ENCODE measurements at places on chromosomes 7 and 10. TPM values are rescaled to one million over a fixed set of nuclear protein-coding genes. Genes with fewer than 3 reads are reported as not detected.

GRCh38 chr10:131094527-131095312 lies 216.8 kb downstream of the TCERG1L start:
- no peak for DNase-seq

DNA sequence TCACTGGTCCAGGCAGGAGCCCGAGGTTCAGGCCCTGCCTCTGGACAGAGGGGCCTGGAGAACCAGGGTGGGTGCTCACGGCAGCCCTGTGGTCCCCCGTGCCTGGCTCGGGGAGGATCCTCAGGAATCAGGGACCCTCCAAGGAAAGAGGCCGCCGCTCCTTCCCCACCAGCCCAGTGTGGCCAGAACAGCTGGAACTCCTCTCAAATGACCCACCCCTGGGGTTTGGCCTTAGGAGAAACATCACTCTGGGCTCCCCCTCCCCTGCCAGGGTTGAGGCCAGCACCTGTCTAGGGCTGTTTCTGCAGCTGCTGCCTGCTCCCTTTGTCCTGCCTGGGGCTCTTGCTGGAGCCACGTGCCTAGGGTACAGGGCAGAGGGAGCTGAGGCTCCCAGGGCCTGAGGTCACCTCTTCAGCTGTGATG lies 161.0 kb downstream of the RNF216 start:
- peak; percentile 100 for DNase-seq

GRCh38 chr7:136009488-136010079 lies 32.4 kb upstream of the MTPN start:
- peak; percentile 75 for DNase-seq

DNA sequence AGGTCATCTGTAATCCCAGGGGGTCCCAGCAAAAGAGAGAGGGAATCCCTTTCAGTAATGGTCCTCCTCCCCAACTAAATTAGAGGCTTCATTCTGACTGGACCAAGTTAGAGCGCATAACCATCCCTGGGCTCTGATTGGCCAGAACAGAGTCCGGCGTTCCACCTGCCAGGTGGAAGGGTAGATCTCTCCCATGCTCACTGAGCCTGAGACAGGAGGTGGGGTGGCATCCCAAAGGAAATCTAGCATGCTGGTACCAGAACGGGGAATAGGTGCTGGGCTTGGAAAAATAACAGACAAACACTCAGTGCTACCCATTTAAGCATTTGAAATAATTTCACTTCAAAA lies 21.0 kb upstream of the TSPAN33 start:
- DNase-seq: no peak

GRCh38 chr7:111223802-111224253 lies 132.9 kb downstream of the LRRN3 start:
- DNase-seq: no peak

DNA sequence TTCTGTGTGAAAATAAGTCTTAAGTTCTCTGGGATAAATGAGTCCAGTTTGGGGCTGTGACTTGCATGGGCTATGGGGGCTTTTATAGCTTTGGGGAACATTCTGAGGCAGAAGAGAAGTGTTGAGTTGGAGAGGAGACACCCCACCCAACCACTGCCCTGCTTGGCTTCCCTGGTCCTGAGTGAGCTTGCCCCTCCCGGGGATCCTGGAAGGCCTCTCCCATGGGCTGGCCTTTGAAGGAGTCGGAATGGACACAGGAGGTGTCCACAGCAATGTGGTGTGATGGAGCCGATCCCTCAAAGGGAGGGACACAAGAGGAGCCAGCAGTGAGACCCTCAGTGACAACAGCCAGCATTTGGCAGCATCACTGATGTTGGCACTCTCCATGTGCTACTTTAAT lies 89.8 kb downstream of the GLRX3 start:
- no peak for DNase-seq

GRCh38 chr10:126940670-126941310 lies 35.6 kb downstream of the DOCK1 start:
- no peak for DNase-seq

DNA sequence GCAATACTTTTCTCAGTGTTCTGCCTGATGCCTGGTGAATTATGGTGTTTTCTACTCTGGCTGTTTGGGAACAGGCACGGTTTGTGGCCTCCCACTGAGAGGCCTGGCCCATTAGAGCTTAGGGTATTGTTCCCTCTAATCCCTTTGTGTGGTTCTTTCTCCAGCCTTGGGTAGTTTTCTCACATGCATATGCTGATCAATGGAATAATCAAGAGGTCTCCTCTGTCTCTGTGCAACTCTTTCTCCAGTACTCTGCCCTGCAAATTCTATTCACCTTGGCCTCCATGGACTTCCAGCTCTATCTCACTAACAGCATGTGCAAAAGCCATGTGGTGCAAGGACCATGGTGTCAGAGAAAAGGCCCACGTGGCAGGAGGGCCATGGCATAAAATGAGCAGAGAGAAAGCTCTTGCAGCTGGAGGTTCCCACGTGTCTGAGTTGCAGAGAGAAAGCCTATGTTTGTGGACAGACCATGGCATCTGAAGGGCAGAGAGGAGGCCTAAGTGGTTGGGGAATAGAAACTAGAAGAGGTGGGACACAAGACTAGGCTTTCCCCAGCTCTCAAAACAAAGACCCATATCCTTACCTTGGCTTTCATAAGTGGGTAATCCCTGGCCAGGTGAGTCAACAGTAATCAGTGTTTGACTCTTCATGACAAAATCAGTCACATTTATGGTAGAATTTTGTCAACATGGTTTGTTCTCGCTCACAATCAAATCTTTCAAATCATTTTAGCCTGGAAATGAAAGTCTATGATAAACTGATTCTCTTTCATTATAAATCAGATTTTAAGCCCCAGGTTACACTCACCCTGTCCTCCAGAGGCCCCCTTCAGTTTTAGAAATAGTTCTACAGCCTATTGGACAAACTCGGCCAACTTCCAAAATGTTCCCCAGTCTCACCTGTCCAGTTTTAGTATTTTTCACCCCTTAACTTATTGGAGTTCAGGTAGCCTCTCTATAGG lies 17.3 kb downstream of the OPALIN start:
- no peak for DNase-seq

- no peak for DNase-seq
These were observed 67.8 kb downstream of the PTEN start for GRCh38 chr10:87930934-87931835.

- DNase-seq: no peak
These were observed 204.1 kb downstream of the ZNF365 start for GRCh38 chr10:62578301-62578700.

GRCh38 chr7:74138945-74139843 lies 35.0 kb upstream of the EIF4H start:
- DNase-seq: no peak

DNA sequence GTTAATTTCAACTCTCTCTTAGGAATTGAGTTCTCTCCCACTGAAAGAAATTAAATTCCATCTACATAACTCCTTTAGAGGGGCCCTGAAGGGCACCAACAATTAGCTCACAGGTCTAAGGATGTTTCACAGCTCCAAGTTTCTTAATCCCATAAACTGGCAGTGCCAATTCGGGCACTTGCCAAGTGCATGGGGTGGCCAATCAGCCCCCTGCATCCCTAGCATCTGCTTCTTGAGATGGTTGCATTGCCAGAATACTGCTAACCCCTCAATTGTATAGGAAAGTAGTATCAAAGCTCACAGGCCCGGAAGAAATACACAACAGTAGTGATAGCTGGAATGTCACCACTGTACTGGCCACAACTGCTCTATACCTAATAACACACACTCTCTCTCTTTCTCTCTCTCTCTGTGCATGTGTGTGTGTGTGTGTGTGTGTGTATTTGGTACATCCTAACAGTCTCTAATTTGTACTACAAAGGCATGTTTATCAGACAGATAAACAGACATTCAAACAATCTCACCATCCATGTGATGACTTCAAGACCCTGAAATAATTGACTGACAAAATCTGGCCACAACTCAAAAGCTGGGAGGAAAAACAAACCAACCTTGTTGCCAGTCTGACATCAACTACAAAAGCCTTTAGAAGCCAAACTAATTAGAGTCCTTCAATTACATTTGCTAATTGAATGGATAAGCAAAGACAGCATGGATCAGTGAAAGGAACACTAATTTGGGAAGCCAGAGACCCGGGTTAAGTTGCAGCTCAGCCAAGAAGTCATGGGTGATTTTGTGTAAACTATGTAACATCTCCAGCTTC lies 27.8 kb downstream of the HIBADH start:
- DNase-seq: no peak

DNA sequence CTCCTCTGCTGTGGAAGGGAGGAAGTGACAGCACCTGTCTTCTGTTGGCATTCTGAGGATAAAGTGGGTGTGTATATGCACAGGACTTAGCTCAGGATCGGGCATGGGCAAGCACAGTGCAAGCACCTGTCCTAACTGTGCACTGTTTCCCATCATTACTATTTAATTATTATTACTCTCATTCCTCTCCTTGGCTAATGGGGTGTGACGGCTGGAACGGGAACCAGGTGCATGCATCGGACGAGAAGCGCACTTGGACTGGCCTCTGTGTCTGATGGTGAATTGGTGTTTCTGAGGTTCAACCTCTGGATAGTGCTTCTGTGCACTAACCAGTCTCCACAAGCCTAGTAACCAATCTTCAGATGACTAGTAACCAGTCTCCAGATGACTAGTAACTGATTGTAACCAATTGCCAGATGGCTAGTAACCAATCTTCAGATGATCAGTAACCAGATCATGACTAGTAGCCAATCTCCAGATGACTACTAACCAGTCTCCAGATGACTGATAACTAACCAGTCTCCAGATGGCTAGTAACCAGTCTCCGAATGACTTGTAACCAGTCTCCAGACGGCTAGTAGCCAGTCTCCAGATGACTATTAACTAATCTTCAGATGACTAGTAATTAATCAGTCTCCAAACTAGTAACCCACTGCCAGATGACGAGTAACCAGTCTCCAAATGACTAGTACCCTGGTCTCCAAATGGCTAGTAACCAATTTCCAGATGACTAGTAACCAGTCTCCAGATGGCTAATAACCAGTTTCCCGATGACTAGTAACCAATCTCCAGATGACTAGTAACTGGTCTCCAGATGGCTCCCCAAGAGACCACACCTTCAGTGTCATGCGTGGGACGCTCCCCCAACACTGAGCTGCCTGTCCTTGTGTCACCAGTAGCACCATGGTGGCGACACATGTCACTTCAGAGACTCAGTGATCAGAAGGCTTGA lies 85.8 kb downstream of the PAXIP1 start:
- DNase-seq: no peak

GRCh38 chr10:22218448-22218847 lies 633 bp upstream of the EBLN1 start:
- DNase-seq: no peak

DNA sequence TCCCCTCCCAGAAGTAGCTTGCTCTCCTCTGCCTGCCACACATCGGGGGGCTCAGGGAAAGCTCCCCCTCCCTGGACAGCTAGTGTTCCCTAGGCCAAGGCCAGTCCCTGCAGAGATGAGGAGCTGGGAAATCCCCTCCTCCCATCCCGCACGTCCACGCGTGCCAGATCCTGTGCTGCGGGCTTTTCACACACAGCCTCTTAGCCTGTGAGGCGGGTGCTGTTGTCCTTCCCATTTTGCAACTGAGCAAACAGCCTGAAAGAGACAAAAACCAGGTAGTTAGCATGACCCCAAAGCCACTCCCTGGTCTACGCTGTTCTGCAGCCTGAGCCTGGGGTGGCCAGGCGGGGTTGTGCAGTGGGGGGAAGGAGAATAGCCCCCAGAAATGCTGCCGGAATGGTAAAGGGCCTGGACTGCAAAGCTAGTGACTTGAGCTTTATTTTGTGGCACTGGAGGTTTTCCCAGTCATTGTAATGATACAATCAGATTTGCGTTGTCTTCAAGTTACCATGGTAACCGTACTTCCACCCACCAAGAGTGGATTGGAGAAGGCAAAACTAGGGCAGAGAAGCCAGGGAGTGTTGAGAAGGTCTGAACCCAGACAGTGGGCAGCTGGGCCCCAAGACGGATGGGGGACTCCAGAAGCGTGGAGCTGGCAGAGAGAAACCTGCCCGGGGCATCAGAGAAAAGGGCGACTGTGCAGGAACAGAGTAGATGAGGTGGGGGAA lies 98.6 kb upstream of the KCTD7 start:
- DNase-seq: no peak

DNA sequence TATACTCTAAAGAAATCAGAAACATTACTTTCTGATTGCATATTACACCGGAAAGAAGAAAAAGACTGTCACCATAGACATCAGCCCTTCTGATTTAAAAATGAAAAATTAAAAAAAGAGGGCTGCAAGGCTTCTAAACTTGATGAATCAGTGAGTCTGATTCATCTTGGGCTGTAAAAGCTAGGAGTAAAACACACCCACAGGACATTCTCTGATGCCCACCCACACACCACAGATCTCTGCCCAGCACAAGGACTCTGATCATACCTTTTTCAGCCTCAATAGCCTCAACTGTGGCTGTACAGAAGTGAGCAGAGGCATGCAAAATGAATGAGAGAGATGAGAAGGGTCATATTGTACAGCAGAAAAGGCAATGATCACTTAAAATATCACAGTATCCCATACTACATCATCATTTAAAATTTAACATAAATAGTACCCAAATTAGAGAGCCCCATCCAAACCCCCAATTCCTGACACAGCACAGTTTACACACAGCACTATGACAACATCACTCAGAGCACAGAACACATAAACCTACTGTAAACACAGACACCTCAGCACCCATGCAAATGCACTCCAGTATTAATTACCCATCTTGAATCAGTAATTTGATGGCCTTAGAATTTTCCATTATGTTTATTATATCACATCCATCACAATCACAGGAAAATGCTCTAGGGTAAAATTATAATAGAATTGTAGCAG lies 6.4 kb upstream of the MSS51 start:
- DNase-seq: no peak

- peak; percentile 66 for DNase-seq
These were observed 623 bp downstream of the TYSND1 start for GRCh38 chr10:70145666-70146488.

- DNase-seq: peak; percentile 40
These were observed 65.8 kb upstream of the PRSS58 start for GRCh38 chr7:142323706-142324105.

- DNase-seq: no peak
These were observed 65.2 kb downstream of the ELFN1 start for GRCh38 chr7:1735262-1735661.

TBXAS1 gene
- 3.2 TPM for total RNA-seq

FUOM gene
- not detected for total RNA-seq

SSC4D gene
- 1.8 TPM for total RNA-seq

PRR15 gene
- total RNA-seq: not detected

KLHDC10 gene
- 92.0 TPM for total RNA-seq

SLC26A3 gene
- total RNA-seq: not detected

CRCP gene
- 47.3 TPM for total RNA-seq

FRMD4A gene
- total RNA-seq: 18.1 TPM

BAZ1B gene
- total RNA-seq: 128 TPM

ARHGEF5 gene
- not detected for total RNA-seq

INMT gene
- total RNA-seq: 0.08 TPM

PLXDC2 gene
- 11.4 TPM for total RNA-seq

Measured in SJCRH30 (cell line).